ENCODE measurements at places on chromosomes 1 and 21. TPM values are rescaled to one million over a fixed set of nuclear protein-coding genes. Genes with fewer than 3 reads are reported as not detected.

The OR2T11 gene
- total RNA-seq: not detected

The SPATA46 gene
- not detected for total RNA-seq

The MRPL24 gene
- 58.8 TPM for total RNA-seq

The TLCD4 gene
- 2.1 TPM for total RNA-seq

The RBP7 gene
- not detected for total RNA-seq

The SLAMF7 gene
- total RNA-seq: not detected

The KCNK1 gene
- total RNA-seq: 2.6 TPM

The ORC1 gene
- 0.26 TPM for total RNA-seq

The CFAP107 gene
- under 0.01 TPM for total RNA-seq

The IBA57 gene
- 3.6 TPM for total RNA-seq

The CAP1 gene
- total RNA-seq: 270 TPM

The FTCD gene
- total RNA-seq: 1.3 TPM

The MAEL gene
- total RNA-seq: not detected

The FLVCR1 gene
- 6.4 TPM for total RNA-seq

The ATP1A4 gene
- 0.26 TPM for total RNA-seq

The RNU1-3 gene
- total RNA-seq: under 0.01 TPM

The KIF21B gene
- under 0.01 TPM for total RNA-seq

The EDN2 gene
- total RNA-seq: not detected

The GBP4 gene
- 0.77 TPM for total RNA-seq

The RCC1 gene
- total RNA-seq: 63.6 TPM

The OR2T2 gene
- total RNA-seq: not detected

The OR10K2 gene
- total RNA-seq: not detected

The PAFAH2 gene
- total RNA-seq: 11.7 TPM

The RAB42 gene
- 4.1 TPM for total RNA-seq

The ANKRD65 gene
- total RNA-seq: 2.0 TPM

The EFHD2 gene
- 14.1 TPM for total RNA-seq

The S100A7 gene
- total RNA-seq: not detected

The INAVA gene
- total RNA-seq: not detected

The GNG4 gene
- total RNA-seq: under 0.01 TPM

The TMEM50A gene
- total RNA-seq: 141 TPM

The CA14 gene
- not detected for total RNA-seq

The ADAMTS1 gene
- 186 TPM for total RNA-seq

The SPATA17 gene
- 0.77 TPM for total RNA-seq

The CRABP2 gene
- 70.4 TPM for total RNA-seq

The L1TD1 gene
- total RNA-seq: 0.26 TPM

The SH2D1B gene
- total RNA-seq: not detected

Measured in fibroblast of lung (primary cell).